Kidney (tissue), 22 donors: ENCODE measurements at places on chromosomes 5 and 9. TPM values are rescaled to one million over a fixed set of nuclear protein-coding genes. Genes with fewer than 3 reads are reported as not detected.

DNA sequence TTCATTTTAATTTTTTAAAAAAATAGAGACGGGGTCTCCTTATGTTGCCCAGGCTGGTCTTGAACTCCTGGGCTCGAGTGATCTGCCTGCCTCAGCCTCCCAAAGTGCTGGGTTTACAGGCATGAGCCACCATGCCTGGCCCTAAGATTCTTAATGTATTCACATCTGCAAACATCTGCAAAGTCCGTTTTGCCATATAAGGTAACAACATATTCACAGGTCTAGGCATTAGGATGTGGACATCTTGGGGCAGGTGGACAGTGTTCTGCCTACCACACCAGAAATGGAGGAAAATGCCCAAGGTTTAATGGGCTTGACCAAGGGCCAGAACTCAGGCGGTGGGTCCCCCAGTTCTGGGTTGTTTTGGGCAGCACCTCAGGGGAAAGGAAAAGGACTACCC, 41.6 kb upstream of the VDAC1 start:
- DNase-seq = no peak

GRCh38 chr5:93665648-93666047, 75.8 kb downstream of the POU5F2 start:
- no peak for DNase-seq

GRCh38 chr5:158953929-158954534, 145.7 kb downstream of the EBF1 start:
- no peak for DNase-seq

- DNase-seq = no peak
Measured at GRCh38 chr5:53318303-53318702, 162.1 kb upstream of the FST start.

GRCh38 chr5:44747396-44747795, 61.4 kb upstream of the MRPS30 start:
- DNase-seq = no peak

SLC6A3 gene
- total RNA-seq = 0.54 TPM

DNA sequence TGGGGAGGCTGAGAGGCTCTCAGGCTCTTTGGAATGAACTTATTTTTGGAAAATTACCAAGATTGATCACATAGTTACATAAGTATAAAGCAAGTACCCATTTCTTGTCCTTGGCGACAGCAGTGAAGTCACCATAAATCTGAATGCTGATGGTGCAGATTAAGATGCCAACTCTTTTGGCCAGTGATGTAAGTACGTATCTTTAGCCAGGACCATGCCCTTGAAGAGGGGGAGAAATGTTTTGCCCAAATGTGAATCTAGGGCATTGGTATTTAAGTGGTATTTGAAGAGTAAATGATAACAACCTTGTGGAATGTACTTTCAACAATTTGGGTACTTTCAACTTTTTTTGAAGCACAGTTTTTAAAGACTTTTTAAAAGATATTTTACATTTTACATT, 68.2 kb upstream of the RAD23B start:
- DNase-seq = no peak

DNA sequence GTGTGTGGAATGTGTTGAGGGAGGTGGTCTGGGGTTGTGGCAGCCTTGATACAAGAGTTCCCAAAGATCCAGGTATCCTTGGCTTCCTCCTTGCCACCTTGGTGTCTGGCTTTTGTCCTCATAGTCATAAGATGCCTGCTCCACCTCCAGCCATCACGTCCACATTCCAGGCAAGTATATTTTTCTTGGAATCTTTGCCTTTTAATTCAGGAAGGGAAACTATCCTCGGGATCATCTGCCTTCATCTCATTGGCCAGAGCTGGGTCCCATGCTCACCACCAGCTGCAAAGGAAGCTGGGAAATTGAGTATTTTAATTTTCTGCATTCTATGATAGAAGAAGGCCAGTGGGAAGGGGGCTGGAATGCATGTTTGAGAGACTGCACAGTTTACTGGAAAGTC, 186.7 kb downstream of the C9orf50 start:
- no peak for DNase-seq

- no peak for DNase-seq
Measured at GRCh38 chr5:181203093-181203711, 1.8 kb downstream of the TRIM7 start.

CAMK4 gene
- 4.7 TPM for total RNA-seq

DNA sequence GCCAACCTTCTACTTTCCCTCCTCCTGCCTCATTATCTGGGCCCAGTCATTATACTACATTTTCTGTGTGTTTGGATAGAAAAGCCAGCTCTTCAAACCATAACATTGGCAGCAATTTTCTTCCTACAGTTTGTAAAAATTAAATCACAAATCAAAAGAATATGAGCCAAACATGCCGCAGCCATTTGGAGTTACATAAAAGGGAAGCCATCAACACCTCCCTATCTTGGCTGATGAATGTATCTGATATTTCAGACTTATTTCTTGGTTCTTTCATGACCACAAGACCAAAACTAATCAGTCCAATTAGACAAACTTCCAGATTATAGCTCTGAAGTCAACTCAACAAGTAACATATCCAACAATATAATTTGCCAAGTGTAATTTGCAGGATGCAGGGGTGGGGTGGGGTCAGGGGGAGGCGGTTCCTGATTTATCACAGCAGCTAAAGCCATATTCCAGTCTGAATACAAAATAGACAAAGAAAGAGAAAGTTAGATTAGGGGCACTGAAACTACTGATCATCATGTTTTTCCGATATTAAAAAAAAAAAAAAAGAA, 89.4 kb upstream of the CNTLN start:
- DNase-seq = no peak

AOPEP gene
- total RNA-seq = 119 TPM

TEX48 gene
- total RNA-seq = not detected

DNA sequence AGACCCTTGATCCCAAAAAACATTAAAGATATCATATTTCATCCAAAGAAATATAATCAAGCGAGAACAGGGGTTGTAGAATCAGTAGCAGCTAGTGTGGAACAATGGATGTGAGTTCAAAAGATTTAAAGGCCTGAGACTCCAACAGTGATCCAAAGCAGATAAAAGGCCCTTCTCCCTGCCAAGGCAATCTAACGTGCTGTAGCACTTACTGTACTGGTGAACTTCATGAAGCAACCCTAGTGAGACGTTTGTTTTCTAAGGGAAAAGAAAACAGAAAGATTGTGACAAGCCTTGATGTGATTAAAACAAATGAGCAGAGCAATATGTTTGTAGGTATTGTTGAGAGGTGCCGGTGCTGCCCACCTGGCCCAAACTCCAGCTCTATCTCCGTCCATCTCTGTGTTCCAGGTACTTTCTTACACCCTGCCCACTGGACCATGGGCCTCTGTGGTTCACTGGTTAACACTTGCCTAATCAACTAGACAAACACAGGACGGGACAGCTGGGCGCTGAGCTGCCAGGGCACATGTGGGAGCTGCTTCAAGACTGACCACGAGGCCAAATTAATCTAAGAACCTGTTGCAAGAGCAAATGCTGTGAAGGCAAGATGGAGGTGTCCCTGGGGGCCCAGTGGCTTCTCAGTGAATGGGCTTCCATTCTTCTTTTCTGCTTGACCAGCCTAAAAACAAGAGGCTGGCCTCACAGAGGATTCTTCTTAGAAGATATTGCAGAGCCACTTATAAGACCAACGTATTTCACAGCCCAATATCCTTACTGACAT, 265.5 kb downstream of the CWC27 start:
- peak; percentile 56 for DNase-seq

GRCh38 chr9:120109242-120109641, 470.7 kb downstream of the CDK5RAP2 start:
- DNase-seq = no peak

SLC23A1 gene
- total RNA-seq = 3.5 TPM

- peak; percentile 67 for DNase-seq
Measured at GRCh38 chr5:34657274-34657921, 1.3 kb downstream of the RAI14 start.

GRCh38 chr9:71703172-71703872, 65.0 kb downstream of the CEMIP2 start:
- no peak for DNase-seq

ARL10 gene
- 6.2 TPM for total RNA-seq

DNA sequence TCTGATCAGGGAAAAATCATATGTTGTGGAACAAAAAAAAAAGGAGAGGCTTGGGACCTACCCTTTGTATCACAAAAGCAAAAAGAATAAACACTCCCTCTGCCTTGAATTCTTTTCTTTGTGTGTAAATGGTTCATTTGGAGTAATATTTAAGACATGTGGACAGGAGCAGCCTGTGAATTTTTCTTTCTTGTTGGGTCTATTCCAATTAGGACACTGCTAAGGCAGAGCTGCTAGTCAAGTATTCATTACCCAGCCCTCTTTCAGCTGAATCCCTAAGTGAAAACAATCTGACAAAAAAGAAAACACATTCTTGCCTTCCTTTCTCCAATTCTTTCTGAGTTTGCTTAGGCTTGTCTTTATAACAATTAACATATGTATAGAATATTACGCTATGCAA, 330.0 kb downstream of the EBF1 start:
- no peak for DNase-seq

DNA sequence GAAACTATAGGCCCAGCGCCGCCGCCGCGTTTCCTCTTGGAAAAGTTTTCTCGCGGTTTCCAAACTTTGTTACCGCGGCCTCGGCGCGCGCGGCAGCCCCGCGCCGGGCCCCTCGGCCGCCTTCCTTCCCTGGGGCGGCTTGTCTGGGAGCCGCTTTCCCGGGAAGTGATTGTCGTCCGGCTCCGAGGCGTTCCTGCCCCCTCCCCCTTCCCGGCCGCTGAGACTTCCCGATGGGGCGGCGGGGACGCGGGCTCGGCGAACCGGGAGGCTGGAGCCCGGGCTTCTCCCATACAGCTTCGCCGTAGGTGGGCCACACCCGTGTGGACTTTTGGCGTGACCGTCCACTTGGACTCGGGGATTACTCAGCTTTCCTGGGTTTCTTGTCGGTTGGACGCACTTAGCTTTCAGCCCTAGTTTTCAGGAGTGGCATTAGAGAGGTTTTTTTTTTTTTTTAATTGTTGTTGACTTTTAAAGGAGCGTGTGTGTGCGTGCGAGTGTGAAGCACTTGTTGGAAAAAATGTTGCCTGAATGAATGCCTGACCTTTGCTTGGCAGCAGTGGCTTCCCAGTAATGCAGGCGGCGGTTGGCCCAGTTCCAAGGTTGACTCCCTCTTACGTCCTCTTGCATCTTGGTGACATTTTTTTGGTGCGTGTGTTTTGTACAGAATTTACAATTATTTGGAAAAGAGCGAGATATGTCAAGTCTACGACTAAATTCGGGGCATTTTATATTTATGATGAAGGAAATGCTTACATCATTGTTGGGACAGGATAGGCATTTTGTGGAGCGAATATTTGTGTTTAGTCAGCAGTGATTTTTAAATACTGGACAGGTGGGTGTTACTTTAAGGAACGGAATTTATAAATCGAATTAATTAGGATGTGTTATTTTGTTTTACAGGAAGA, 821 bp downstream of the CTNNA1 start:
- peak; percentile 88 for DNase-seq

DNA sequence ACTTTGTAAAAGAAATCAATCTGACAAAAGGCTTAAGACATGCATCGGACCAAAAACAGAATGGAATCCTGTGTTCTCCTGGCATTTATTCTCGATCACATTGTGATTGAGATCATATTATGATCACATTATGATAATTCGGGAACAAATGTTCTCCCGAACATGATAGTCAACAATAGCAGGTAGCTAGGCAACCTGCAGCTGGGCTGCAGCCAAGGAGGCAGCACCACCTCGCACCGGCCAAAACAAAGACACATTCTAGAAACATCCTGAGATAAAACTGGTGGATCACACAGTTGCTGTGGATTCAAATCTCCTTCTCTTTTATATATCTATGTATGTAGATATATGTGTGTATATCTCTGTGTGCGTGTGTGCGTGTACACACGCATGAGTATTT, 480.6 kb upstream of the CYLC2 start:
- no peak for DNase-seq

INSYN2B gene
- total RNA-seq = 0.28 TPM

DNA sequence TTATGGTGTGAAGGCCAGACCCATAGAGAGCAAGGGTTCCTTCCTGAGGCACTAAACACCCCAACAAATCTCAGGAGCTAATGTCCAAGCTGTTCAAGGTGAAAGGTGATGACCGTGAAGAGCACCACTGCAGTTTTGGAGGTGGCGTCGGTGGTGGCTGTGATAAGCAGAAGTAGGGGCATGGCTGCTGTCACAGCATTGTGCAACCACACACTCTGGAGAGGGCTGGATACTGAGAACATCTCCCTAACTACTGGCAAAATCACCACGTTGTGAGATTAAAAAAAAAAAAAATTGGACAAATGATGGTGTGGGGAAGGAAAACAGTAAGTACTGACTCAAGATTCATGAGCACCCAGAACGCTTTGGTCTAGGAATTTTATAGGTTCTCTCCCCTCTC, 156.5 kb downstream of the PJA2 start:
- DNase-seq = no peak

DNA sequence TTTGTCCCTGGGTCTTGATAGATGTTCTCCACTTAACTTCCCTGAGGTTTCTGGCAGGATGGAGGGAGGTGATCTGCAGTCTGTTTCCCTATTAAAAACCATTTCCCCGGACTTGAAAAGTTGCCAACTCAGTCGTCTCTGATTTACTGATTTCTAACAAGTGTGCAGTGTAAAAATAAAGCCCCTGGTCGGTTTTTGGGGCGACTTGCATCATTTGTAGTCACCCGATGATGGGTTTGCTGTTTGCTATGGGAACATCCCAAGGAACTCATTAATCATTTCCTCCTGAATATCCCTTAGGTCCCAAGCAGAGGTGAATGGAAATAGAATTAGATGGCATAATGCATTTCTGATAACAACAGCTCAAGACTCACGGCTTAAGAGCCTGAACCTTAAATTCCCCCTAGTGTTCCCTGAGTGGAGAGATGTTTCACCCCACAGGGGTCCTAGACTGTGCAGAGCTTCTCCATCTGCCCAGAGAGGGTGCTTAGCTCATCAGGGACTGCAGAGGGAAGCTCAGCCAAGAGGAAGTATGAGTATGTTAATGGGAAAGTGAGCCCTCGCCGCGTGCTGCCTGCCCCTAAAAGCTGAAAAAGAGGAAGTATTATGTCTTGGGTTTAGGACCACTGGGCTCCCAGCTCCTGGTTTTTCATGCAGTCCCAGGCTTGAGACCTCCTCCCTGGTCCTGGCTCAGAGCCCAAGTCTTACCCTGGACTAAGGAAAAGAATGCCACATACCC, 115.1 kb upstream of the DAP start:
- no peak for DNase-seq

DNA sequence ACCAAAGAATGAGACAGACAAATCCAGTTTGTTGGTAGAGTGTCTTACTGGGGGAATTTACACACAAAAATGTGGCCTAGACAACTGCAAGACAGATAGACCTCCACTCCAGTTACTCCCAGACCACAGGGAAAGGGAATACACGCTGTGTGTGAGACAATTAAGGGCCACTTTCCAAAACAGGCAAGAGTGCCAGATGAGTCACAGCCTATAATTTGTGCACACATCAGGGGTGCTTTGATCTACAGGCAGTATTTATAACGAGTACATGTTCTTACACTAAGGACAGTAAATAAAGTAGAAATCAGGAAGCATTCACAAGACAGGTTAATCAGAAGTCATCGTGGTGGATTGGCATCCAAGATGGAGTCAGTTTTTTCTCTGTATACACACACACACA, 114.8 kb downstream of the ZNF622 start:
- no peak for DNase-seq

INSL6 gene
- total RNA-seq = 0.47 TPM
